ENCODE measurements at places on chromosomes 7 and 10.

DNA sequence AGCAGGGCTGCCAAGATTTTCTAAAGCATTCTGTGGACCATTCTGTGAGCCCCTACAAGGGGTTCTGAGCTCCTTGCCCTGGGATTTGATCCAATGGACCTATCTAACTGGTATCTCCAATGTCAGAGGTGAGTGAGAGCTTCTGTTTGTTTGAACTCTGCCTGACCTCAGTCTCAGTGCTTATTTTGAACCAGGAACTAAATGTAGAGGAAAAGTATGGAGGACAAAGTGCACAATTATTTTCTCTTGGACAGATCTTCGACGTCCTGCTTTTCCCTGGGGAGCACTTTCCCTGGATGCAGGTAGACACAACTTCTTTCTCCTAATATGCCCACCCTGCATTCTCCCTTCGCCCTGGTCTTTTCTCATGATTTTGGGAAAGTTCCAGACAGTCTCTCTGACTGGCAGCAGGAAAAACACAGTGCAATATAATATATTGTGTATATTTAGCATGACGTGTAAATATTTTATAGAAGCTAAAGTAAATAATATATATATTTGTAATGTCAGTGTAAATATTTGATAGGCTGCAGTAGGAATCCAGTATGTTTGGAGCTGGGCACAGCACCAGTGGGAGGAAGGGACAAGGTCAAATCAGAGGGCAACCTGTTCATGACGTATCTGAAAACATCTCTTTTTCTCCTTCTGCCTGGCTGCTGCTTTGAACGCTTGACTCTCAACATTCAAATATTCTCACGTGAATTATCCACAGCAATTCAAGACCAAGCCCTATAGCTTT, 184.0 kb upstream of the LYZL1 start:
- DNase-seq: no peak

DNA sequence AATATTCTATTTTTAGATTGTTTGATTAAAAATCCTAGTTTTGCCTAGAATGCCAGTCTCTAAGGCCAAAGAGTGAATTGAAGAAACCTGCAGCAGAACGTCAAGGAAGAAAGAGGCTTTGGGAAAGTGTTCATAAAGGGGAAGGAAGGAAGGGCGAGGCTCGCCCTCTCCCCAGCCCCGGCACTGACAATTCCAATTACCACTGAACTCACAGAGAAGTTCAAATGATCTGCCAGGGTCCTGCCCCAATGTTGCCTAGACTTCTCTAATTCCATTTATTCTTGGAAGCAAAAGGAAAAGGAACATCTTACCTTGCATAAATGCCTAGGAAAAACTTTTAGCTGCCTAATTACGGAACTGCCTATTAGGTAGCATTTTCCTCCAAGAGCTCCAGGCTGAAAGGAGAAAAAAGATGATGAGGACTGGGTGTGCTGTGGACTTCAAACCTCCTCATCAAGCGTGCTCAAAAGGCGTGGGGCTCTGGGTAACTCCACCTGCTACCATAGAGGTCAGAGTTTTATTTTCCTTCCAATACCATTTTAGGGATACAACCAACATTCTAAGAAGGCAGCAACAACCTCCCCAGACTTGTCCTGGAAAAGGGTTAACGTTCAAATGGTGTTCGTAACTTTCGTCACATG, 134.5 kb downstream of the PKD1L1 start:
- no peak for DNase-seq

GRCh38 chr7:19508124-19508523, 200.7 kb downstream of the POLR1F start:
- DNase-seq: no peak

- no peak for DNase-seq
Measured at GRCh38 chr10:112275512-112276245, 7.5 kb upstream of the TECTB start.

DNA sequence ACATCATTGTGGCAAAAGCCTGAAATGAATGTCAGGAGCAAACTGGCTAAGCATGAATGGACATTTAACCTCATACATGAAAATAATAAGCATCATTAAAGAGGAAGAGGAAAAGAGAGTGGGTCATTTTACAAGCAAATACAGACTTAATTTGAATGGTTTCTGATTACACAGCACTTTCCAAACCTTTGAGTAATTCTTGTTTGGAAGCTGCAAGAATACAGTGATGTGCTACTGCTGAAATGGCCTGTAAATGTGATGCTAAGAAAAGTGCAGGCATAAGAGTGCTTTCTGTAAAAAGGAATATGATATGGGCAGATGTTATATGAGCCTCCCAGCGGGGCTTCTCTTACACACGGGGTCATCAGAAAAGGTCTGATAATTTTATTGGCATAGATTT, 30.2 kb downstream of the TAS2R16 start:
- DNase-seq: no peak

GRCh38 chr7:157397036-157397720, 60.4 kb downstream of the DNAJB6 start:
- DNase-seq: no peak

DNA sequence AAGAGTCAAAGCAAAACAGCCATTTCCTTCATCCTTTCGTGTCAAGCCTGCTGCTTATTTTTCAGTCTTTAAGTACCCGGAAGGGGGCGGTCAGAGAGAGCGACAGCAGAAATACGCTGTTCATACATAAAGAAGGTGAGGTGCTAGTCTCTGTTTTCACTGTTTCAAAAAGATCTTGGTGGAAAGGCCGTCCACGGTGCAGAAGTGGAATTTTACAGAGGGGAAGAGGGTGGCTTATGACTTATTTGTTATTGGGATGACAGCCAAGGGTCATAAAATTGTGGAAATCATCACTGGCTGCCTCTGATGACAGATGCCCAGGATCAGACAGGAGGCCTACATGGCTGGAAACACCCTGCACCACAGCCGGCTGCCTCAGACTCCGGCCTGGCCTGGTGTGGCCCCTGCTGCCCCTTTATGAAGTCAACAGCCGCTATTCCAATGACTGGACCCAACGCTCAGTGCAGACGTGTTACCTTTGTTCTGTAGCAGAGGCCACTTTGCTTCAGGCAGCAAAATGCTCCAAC, 57.0 kb downstream of the HIPK2 start:
- DNase-seq: no peak

DNA sequence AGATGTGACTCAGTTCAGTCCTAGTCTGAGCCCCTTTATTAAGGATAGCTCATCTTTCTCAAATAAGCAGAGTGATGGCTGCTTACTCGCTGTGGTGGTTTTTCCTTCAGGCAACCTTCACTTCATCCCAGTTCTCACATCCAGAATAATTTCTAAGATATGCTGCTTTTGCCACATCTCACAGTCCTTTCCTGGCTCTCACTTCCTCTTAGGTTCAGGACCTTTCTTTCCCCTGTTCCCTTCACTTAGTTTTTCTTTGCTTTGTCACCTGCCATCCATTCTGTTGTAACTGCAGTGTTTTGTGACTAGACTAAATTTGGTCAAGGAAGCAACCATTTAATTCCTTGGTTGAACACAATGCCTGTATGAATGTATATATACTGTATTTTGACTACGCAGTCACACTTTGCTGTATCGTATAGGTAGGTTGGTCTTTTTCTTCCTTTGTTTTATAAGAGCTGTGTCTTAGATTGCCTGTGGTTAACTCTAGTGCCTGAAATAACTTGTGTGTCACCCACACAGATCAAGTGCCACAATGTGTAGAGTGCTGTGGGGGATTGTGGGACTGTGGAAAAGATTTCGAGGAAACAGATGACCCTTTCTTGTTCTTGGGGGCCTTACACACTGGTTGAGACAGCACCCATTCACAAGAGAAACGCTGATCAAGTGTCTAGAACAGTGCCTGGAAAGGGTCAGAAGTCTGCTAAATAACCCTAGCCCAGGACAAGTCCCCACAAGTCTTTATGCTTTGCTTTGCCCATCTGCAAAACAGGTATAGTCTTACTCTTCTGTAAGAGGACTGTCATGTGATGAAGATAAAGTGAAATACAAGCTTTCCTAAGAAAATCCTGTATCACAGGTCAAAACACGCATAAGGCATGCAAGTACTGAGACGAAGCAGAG, 2.6 kb downstream of the ZNF655 start:
- no peak for DNase-seq

DNA sequence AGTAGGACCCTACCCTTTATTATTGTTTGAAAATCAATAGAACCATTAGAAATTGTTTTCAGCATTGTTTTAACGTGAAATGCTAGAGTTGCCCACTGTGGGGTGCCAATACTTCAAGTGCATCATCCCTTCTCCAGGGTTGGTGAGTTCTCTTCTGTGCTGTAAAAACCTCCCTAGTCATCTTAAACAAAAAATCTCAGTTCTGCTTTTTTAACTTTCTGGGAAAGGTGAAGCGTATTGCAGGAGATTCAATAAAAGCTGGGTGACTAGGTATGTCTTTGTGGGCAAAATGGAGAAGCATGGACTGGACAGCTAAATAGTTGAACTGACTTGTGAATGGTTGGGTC, 699.1 kb downstream of the SUGCT start:
- DNase-seq: no peak

- no peak for DNase-seq
Measured at GRCh38 chr10:92113911-92114600, 176.8 kb downstream of the CPEB3 start.

GRCh38 chr10:14192746-14193145, 138.0 kb downstream of the FRMD4A start:
- no peak for DNase-seq

GRCh38 chr7:31129067-31129466, 77.0 kb downstream of the ADCYAP1R1 start:
- no peak for DNase-seq

DNA sequence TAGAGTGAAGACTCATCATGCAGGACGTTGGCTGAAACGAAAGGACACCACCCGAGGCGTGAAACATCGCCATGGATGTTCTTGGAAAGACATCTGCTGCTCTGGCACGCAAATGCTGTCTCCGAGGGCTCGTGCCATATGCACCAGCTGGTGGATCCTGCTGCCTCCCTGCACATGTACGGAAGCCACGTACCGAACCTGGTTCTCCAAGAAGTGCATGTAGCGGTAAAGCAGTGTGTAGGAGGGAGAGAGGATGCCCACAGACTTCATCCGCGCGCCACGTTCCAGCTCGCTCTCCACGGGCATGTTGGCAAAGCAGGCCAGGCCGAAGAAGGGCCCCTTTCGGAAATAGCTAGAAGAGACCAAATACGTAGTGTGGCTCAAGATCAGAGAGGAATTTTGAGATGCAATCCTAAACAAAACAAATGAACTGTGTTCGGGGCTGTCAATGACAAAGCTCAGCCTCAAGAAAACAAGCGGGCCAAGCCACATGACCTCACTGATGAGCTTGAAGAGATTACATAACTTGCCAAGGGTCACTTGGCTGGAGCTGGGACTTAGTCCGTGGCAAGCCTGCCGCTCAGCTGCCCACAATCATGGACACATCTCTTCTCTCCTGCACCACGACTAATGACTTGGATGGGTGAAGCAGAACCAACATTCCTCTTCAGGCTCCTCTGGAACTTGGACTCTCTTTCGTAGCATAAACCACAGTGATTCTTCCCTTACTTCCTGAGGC, 16.5 kb downstream of the DENND11 start:
- DNase-seq: peak; percentile 93

All from cerebellar nuclear complex (tissue), 1 donor.